ENCODE measurements at places on chromosomes 3 and 15. TPM values are rescaled to one million over a fixed set of nuclear protein-coding genes. Genes with fewer than 3 reads are reported as not detected.

Gene GOLGA6A
- polyA plus RNA-seq, result 0.26 TPM

Gene SOX14
- not detected for polyA plus RNA-seq

Gene CAPN3
- 23.9 TPM for polyA plus RNA-seq

Gene SYNM
- 2.0 TPM for polyA plus RNA-seq

Gene SCN11A
- polyA plus RNA-seq, result 0.85 TPM

Gene P2RY14
- 0.85 TPM for polyA plus RNA-seq

Gene DNAJB8
- not detected for polyA plus RNA-seq

Gene MESP1
- 1.5 TPM for polyA plus RNA-seq

Gene C3orf49
- polyA plus RNA-seq, result 0.32 TPM

Gene ERC2
- polyA plus RNA-seq, result 3.5 TPM

Gene SEMA3G
- polyA plus RNA-seq, result 29.1 TPM

Gene FANCD2
- 19.5 TPM for polyA plus RNA-seq

Gene SCAANT1
- polyA plus RNA-seq, result 0.53 TPM

Gene GABRA5
- polyA plus RNA-seq, result 0.11 TPM

Measured in right renal cortex interstitium (tissue), 3 donors.